ENCODE measurements at places on chromosomes 1 and 21. TPM values are rescaled to one million over a fixed set of nuclear protein-coding genes. Genes with fewer than 3 reads are reported as not detected.

S100A7A gene
- total RNA-seq = not detected

LCE1E gene
- total RNA-seq = not detected

CNKSR1 gene
- 11.8 TPM for total RNA-seq

VWA5B1 gene
- total RNA-seq = not detected

GRCh38 chr1:30327370-30328099 lies 395.9 kb downstream of the MATN1 start:
- no peak for DNase-seq

GRCh38 chr1:235100194-235100772 lies 28.4 kb downstream of the TOMM20 start:
- DNase-seq = no peak

DNA sequence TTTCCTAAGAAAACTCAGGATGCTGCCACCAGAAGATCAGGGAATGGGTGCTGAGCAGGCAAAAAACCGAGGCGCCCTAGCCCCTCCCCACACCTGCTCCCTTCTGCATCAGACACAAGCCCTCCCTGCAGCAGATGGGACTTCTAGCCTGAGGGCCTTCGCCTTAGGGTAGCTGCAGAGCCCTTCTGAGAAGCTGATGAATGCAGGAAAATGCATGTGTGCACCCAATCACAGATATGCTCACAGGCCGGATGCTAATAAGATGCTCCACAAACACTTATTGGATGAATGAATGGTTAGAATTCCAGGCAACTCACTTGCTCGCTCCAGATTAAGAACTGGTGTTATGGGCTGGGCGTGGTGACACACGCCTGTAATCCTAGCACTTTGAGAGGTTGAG lies 6.8 kb upstream of the C1orf210 start:
- no peak for DNase-seq

DNA sequence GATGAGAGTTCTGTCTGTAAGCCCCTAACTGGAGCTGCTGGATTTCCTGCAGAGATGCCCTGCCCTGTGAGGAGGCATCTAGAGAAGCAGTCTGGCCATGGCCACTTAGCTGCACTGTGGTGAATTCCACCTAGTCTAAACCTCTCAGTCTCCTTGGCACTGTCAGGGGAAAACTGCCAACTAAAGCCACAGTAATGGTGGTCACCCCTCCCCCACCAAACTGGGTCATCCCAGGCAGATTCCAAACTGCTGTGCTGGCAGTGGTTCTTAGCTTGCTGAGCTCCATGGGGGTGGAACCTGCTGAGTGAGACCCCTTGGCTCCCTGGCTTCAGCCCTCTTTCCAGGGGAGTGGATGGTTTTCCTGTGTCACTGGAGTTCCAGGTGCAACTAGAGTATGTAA lies 740.6 kb downstream of the RWDD3 start:
- no peak for DNase-seq

GRCh38 chr1:212007886-212008285 lies 27.5 kb downstream of the INTS7 start:
- DNase-seq = no peak

- peak; percentile 59 for DNase-seq
These were observed 34.1 kb downstream of the TP53BP2 start for GRCh38 chr1:223811634-223812101.

DNA sequence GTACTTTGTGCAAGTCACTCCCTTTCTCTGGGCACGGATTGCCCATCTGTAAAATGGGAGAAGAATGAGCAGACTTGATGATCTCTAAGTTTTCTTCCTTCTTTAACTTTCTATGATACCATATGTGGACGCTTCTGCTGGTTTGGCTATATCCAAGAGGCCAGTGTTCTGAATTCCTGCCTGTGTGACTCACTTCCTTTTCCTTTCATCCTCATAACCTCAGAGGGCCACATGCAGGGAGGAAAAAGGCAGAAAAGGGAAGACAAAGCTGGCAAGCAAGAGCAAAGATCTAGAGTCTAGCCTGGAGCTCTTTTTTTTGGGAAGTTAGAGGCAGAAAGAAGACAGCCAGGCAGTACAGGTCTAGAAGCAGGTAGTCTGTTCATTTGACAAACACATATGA lies 151.2 kb downstream of the OMA1 start:
- DNase-seq = peak; percentile 72

DNA sequence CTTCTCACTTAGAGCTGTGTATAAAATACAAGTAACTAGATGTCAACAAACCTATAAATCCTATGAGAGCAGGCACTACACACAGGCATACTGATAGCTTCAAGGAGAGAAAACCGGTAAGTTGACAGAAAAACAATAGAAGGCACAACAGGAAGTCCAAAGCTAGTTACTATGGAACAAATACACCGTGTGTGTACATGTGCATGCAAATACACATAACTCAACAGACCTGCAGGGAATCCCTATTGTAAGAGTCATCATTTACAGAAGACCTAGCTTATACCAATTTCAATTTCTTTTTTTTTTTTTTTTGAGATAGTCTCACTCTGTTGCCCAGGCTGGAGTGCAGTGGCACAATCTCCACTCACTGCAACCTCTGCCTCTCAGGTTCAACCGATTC lies 26.3 kb downstream of the JAK1 start:
- peak; percentile 25 for DNase-seq

- DNase-seq = no peak
These were observed 559.9 kb upstream of the PBX1 start for GRCh38 chr1:163999131-163999530.
